ENCODE measurements at places on chromosomes 11 and 22. TPM values are rescaled to one million over a fixed set of nuclear protein-coding genes. Genes with fewer than 3 reads are reported as not detected.

- H3K27ac ChIP-seq, result no peak overlapping the region
- no peak overlapping the region for H3K4me3 ChIP-seq
- no peak for DNase-seq
- H3K4me1 ChIP-seq, result peaks cover 22% of the 10 kb centered on the region
Observed at GRCh38 chr11:45171550-45171949, 25.1 kb downstream of the PRDM11 start.

- H3K27ac ChIP-seq, result no peak overlapping the region
- H3K27me3 ChIP-seq, result no peaks in the 10 kb centered on the region
- H3K4me3 ChIP-seq, result no peak overlapping the region
- no peak for DNase-seq
- peaks cover 11% of the 10 kb centered on the region for H3K4me1 ChIP-seq
Observed at GRCh38 chr22:27507111-27507611, 294.4 kb downstream of the MN1 start.

Gene CD248
- 6.6 TPM for total RNA-seq

Gene PDE3B
- 9.5 TPM for total RNA-seq

- H3K27ac ChIP-seq, result no peak overlapping the region
- no peak overlapping the region for H3K4me3 ChIP-seq
- no peaks in the 10 kb centered on the region for H3K27me3 ChIP-seq
Observed at GRCh38 chr11:66081505-66081904, 11.4 kb downstream of the PACS1 start.

Gene PYGM
- 140 TPM for total RNA-seq

DNA sequence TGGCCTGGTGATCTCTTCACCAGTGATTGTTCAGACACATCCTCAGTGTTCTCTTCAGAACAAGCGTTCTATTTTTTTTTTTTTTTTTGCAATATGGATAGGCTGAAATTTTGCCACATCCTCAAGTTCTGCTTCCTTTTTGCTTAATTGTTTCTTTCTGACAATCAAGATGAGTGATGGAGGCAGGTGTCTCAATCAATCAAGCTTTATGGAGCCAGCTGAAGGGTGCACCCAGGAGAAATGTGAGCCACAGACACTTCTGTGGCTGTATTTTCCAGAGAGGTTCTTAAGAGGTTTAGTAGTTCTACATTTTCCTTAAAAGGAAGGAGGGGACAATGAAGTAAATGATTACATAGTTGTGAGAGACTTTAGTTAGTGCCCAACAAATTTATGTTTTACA, 43.9 kb upstream of the ASPHD2 start:
- H3K27me3 ChIP-seq, result peaks cover 12% of the 10 kb centered on the region
- no peak for DNase-seq
- no peaks in the 10 kb centered on the region for H3K4me1 ChIP-seq
- H3K27ac ChIP-seq, result no peak overlapping the region
- H3K36me3 ChIP-seq, result no peaks in the 10 kb centered on the region
- no peak overlapping the region for H3K4me3 ChIP-seq

- peaks cover 90% of the 10 kb centered on the region for H3K4me1 ChIP-seq
- H3K4me3 ChIP-seq, result peak overlapping the region; percentile 57
- no peaks in the 10 kb centered on the region for H3K36me3 ChIP-seq
- peak; percentile 84 for DNase-seq
Observed at GRCh38 chr11:830295-831117, 2.2 kb upstream of the CD151 start.

Gene VSIG10L2
- total RNA-seq, result not detected

Gene OR6M1
- not detected for total RNA-seq

DNA sequence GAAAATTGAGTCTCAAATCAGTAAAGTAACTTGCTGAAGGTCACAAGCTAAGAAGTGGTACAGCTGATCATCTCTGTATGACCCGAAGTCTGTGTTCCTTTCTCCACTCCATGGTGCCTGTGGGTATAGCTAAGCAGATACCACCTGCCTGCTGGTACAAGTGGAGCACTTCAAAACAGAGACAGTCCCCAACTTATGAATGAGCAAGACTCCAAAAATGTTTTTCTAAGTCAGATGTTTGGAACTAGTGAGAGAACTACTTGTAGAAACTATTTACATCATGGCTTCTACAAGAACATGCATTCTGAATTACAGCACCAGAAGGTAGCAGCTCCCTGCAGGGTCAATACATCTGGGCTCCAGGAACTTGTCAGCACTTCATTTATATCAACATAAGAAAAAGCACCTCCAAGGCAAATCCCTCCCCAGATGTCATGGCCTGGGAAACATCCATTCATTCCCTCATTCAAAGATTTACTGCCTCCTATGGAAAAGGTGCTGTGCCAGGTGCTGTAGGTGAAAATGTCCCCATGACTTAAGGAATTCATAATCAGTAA, 94.7 kb downstream of the SERGEF start:
- peaks cover 14% of the 10 kb centered on the region for H3K36me3 ChIP-seq
- no peak for DNase-seq
- H3K4me1 ChIP-seq, result no peaks in the 10 kb centered on the region
- H3K4me3 ChIP-seq, result no peak overlapping the region

DNA sequence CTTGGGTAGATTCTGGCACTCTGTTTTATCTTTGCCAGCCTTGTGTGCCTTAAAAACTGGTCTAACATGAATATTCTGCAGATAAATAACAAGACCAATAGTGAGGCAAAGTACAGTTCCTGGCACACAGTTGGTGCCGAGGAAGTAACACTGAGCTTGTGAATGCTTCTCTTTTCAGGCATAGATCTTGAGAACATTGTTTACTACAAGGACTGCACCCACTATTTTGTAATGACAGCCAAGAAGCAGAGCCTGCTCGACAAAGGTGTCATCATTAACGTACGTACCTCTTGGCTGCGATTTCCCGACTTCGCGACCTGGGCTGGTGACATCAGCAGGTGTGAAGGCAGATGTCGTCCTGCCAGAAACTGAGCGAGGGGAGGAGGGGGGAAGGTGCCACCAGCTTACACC, 105.7 kb downstream of the MICAL2 start:
- peaks cover 84% of the 10 kb centered on the region for H3K36me3 ChIP-seq
- no peak overlapping the region for H3K27ac ChIP-seq
- H3K4me1 ChIP-seq, result peaks cover 12% of the 10 kb centered on the region
- H3K4me3 ChIP-seq, result no peak overlapping the region
- no peaks in the 10 kb centered on the region for H3K27me3 ChIP-seq
- DNase-seq, result no peak

- H3K4me1 ChIP-seq, result peaks cover 4% of the 10 kb centered on the region
- H3K27ac ChIP-seq, result no peak overlapping the region
- H3K4me3 ChIP-seq, result no peak overlapping the region
- no peaks in the 10 kb centered on the region for H3K36me3 ChIP-seq
- no peak for DNase-seq
- no peaks in the 10 kb centered on the region for H3K27me3 ChIP-seq
Observed at GRCh38 chr22:44577391-44578109, 79.5 kb upstream of the RTL6 start.

- peak; percentile 43 for DNase-seq
- no peak overlapping the region for H3K4me3 ChIP-seq
- no peaks in the 10 kb centered on the region for H3K27me3 ChIP-seq
- H3K36me3 ChIP-seq, result no peaks in the 10 kb centered on the region
Observed at GRCh38 chr11:10387206-10388083, 67.6 kb upstream of the AMPD3 start.

DNA sequence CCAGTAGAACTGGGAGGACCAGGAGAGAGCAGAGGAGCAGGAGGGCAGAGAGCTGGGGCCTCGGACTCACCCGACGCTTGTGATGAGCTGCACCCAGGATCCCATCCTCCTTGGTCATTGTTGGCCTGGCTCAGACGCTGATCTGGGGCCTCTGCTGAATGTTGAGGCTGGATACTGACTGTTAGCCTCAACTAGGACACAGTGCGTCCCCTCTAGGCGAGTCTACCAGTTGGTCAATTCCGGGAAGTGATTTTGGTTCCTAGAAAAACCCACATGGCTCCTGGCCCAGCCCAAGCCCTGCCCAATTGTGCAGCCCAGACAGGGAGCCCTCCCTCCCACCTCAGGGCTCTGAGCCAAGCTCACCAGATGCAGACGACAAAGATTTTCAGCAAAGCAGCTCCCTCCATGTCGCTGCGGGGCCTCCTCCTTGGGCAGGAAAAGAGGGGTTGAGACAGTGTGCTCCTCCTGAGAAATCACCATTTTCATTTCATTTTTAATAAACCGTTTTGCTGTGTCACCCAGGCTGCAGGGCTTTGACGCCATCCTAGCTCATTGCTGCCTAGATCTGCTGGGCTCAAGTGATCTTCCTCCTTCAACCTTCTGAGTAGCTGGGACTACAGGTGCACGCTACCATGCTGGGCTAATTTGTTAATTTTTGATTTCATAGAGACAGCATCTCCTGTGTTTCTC, at the start of gene APOL4:
Gene APOL4, minus strand, starts transcription at position 180 of the 690 bp plus-strand sequence. Its CDS starts 75 bp downstream, at position 105.
- H3K27ac ChIP-seq, result peak within 1 kb of the TSS; percentile 72
- peak within 1 kb of the TSS; percentile 30 for H3K4me3 ChIP-seq
- no peaks in the 10 kb centered on the region for H3K27me3 ChIP-seq

GRCh38 chr11:16127732-16128131, 228.6 kb downstream of the SOX6 start:
- no peaks in the 10 kb centered on the region for H3K36me3 ChIP-seq

GRCh38 chr11:115580927-115581680, 76.9 kb upstream of the CADM1 start:
- H3K27ac ChIP-seq, result no peak overlapping the region
- peak; percentile 56 for DNase-seq
- no peaks in the 10 kb centered on the region for H3K27me3 ChIP-seq
- no peak overlapping the region for H3K4me3 ChIP-seq

GRCh38 chr11:27040302-27041115, at the start of gene BBOX1:
Gene BBOX1 (plus strand): TSS chr11:27040815. CDS start chr11:27055431, 14,616 bp downstream.
- H3K4me3 ChIP-seq, result no peak within 1 kb of the TSS
- no peak within 1 kb of the TSS for H3K27ac ChIP-seq
- no peak for DNase-seq
- no peaks in the 10 kb centered on the region for H3K4me1 ChIP-seq

DNA sequence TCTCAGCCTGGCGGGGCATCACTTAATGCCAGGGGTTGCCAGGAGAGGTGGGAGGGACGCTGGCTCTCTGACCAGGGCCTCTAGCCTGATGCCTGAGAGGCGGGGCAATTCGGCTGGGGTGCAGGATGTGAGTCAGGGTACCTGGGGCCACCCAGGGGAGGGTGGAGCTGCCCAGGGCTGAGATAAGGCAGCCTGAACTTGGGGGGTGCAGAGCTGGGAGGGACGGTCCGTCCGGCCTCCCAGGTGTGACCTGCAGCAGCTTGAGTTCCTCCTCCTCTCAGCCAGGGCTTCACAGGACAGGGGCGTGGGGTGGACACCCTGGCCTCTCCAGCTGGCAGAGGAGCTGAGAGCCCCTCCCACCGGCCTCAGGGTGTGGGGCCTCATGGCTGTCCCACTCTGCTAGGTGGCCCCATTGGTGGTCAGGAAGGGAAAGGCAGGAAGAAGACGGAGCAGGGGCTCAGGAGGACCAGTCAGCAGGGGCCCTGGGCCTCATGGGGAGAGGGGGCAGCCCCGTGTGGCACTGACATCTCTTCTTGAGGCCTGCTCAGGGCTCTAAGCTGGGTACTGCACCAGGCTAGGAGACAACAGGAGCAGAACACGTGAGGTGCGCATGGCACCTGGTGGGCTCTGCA, 942 bp upstream of the RPS6KA4 start:
- no peaks in the 10 kb centered on the region for H3K27me3 ChIP-seq
- peak overlapping the region; percentile 95 for H3K27ac ChIP-seq
- peaks cover 8% of the 10 kb centered on the region for H3K4me1 ChIP-seq

DNA sequence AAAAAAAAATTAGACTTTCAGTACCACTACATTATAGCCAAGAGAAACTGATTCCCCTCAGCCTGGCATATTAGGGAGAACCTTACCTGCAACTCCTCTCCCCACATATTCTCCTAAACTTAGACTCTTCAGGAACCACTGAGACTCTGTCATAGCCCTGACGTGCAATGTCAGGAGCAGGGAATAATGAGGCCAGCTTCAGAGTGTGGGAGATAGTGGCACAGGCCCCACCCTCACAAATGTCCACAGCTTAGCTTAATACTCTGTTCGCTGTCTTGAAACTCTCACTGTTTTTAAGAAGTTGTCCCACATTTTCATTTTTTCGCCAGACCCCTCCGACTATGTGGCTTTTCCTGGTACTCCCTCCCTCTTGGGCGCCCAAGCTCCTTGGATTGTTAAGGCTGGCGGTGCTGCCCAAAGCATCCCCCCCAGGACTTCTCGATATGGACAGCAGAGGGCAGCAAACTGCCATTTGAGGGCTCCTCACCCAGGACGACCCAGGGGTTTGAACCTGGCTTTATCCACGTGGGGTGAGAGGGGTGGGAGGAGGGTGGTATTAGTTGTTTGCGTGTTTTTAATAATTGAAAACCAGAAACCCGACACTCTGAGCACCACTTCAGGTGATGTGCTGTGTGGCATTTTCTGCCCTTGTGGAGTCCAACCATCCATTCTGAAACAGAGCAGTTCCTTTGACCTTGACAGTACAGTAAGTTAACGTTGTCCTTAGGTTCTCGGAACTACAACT, 45.2 kb upstream of the RASSF10 start:
- H3K27ac ChIP-seq, result no peak overlapping the region
- peak; percentile 48 for DNase-seq
- H3K36me3 ChIP-seq, result no peaks in the 10 kb centered on the region

DNA sequence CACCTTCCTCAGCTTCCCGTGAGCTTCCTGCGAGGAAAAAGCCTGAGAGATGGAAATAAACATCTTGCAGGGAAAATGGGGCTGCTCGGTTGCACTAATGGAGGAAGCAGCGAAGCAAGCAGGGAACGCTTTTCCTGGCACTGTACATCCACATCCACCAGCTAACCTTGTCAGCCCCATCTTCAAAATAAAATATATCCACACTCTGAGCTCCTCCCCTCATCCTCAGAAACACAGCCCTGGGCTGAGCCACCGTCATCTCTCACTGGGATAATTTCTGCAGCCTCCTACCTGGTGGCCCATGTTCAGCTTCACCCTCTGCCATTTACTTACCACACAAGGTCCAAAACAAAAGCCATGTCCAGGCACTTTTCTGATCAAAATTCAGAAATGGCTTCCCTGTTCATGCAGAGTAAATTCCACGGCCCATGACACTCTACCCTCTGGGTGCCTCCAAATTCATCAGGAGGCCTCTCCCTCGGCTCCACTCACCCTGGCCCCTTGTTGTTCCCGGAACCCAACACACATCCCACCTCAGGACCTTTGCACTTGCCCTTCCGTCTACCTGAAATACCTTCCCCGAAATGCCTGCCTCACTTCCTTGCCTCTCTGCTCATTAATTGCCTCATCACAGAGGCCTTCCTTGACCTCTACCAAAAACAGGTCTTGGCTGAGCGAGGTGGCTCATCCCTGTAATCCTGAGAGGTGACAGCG, 13.0 kb downstream of the C11orf86 start:
- H3K36me3 ChIP-seq, result no peaks in the 10 kb centered on the region
- no peaks in the 10 kb centered on the region for H3K27me3 ChIP-seq
- H3K27ac ChIP-seq, result no peak overlapping the region
- peaks cover 14% of the 10 kb centered on the region for H3K4me1 ChIP-seq
- DNase-seq, result no peak

Gene PATE4
- total RNA-seq, result not detected

GRCh38 chr11:103920449-103920848, 116.0 kb upstream of the DDI1 start:
- H3K36me3 ChIP-seq, result no peaks in the 10 kb centered on the region
- no peak overlapping the region for H3K27ac ChIP-seq
- H3K4me1 ChIP-seq, result no peaks in the 10 kb centered on the region
- H3K4me3 ChIP-seq, result no peak overlapping the region
- DNase-seq, result no peak

All from heart right ventricle (tissue), 16 donors.